ENCODE measurements at places on chromosomes 4 and X. TPM values are rescaled to one million over a fixed set of nuclear protein-coding genes. Genes with fewer than 3 reads are reported as not detected.

The CFI gene
- total RNA-seq: 3.4 TPM

The PNMA6A gene
- total RNA-seq: 0.44 TPM

The ZCCHC12 gene
- not detected for total RNA-seq

The UXT gene
- total RNA-seq: 98.1 TPM

The FGB gene
- total RNA-seq: not detected

The EDA2R gene
- 0.26 TPM for total RNA-seq

The SORBS2 gene
- total RNA-seq: 64.5 TPM

The P2RY8 gene
- total RNA-seq: 0.87 TPM

The RAB9B gene
- 5.7 TPM for total RNA-seq

The JCHAIN gene
- 0.60 TPM for total RNA-seq

The ADH6 gene
- total RNA-seq: 0.16 TPM

The AVPR2 gene
- 1.5 TPM for total RNA-seq

The FAM149A gene
- total RNA-seq: 2.9 TPM

The DCAF4L1 gene
- 0.20 TPM for total RNA-seq

The ASB9 gene
- 0.78 TPM for total RNA-seq

The TLL1 gene
- total RNA-seq: 0.62 TPM

The IL15 gene
- 3.0 TPM for total RNA-seq

The CPE gene
- 20.6 TPM for total RNA-seq

The EXOC1L gene
- total RNA-seq: not detected

The SPANXD gene
- total RNA-seq: not detected

The NAA11 gene
- not detected for total RNA-seq

The MID1 gene
- total RNA-seq: 1.9 TPM

The HPGD gene
- total RNA-seq: 4.3 TPM

The MAGEA10 gene
- not detected for total RNA-seq

The UGT2A1 gene
- not detected for total RNA-seq

The PNMA6F gene
- not detected for total RNA-seq

The USO1 gene
- total RNA-seq: 275 TPM

The IGSF1 gene
- not detected for total RNA-seq

The DMRTC1B gene
- total RNA-seq: not detected

The MMRN1 gene
- 0.39 TPM for total RNA-seq

The C4orf50 gene
- 0.03 TPM for total RNA-seq

The ARHGAP36 gene
- total RNA-seq: 0.91 TPM

The TMEM35A gene
- total RNA-seq: not detected

The RRAGB gene
- 9.0 TPM for total RNA-seq

The GUCY2F gene
- not detected for total RNA-seq

The HNRNPDL gene
- 242 TPM for total RNA-seq

The C1QTNF7 gene
- 0.46 TPM for total RNA-seq

The PCDH7 gene
- 0.39 TPM for total RNA-seq

The ERCC6L gene
- not detected for total RNA-seq

The PABPC1L2B gene
- not detected for total RNA-seq

The AIMP1 gene
- total RNA-seq: 30.0 TPM

The FBXW7 gene
- 23.5 TPM for total RNA-seq

The SCLT1 gene
- total RNA-seq: 4.1 TPM

All from gastrocnemius medialis (tissue), 4 donors.